ENCODE measurements at places on chromosomes 2 and 18. TPM values are rescaled to one million over a fixed set of nuclear protein-coding genes. Genes with fewer than 3 reads are reported as not detected.

ONECUT2 gene
- total RNA-seq: 0.48 TPM

SLC1A4 gene
- 1.9 TPM for total RNA-seq

SLC40A1 gene
- total RNA-seq: not detected

IGFBP5 gene
- total RNA-seq: 0.61 TPM

HOXD12 gene
- not detected for total RNA-seq

SMARCAL1 gene
- total RNA-seq: 15.6 TPM

DNA sequence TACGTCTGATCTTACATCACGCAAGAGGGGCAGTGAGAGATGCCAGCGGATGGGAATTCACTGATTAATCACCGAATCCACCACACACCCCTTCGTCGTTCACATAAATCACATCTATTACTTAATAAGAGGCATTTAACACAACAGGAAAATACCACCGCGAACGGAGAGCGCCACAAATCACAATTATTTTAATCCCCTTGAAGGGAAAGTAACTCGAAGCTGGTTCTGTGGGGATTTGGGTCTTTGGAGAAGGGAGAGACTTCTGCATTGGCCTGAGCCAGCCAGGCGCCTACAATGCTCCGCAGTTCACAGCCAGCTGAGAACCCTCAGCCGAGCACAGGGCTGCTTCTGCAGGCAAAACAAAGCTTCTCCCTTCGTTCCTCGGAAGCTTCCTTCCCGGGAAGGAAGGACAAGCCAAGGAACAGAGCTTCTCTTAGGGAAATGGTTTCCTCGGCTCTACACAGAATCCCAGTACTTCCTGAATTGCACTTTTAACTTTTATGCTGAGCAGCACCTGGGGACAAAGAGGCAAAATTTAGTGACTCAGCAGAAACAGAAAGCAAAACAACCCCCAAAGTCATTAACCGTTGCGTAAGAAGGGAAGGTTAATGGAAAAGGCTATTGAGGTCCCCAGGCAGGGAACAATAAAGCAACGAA is at the start of gene LRP1B:
TSS of gene LRP1B (minus strand) at position 7 of the 660 bp plus-strand sequence. CDS start 287 bp downstream, outside the sequence.
- H3K4me1 ChIP-seq: no peaks in the 10 kb centered on the region
- H3K27ac ChIP-seq: no peak within 1 kb of the TSS
- peak within 1 kb of the TSS; percentile 73 for H3K4me3 ChIP-seq
- H3K36me3 ChIP-seq: no peaks in the 10 kb centered on the region
- peak; percentile 53 for DNase-seq

DNA sequence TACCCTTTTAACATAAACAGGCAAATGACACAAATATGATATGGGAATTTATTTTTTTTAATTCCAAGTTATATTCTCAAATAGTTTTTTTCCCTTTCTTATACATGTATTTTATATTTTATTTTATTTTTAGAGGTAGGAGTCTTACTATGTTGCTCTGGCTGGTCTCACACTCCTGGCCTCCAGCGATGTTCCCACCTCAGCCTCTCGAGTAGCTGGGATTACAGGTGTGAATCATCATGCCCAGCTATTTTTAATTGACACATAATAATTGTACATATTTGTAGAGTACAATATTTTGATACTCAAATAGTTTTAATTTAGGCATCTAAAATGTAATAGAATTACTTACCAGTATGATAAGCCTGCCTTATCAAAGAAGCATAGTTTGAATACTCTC is 12.2 kb downstream of the BAZ2B start:
- no peak overlapping the region for H3K27ac ChIP-seq
- no peak overlapping the region for H3K4me3 ChIP-seq
- no peaks in the 10 kb centered on the region for H3K27me3 ChIP-seq
- DNase-seq: no peak

DNA sequence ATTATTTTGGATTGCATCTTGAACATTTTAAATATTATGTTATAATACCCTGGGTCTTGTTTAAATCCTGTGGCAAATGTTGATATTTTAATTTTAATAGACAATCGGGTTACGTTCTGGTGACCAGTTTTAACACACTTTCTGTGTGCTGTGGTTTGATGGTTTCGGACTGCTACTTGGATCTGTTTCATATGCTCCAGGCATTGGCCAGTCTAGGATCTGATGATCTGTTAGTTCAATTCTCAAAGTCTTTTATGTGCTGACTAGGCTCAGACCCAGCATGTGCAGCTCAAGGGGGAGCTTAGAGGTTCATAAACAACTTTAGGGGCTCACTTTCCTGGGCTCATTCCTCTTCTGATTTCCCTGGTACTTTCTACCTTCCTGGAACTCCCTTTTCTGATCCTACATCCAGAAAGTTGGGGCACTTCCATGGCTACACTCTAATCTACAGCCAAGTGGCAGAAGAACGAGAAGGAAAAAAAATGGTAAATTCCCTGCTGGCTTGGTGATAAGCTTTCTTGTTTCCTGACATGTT is 5.0 kb upstream of the ZBTB14 start:
- DNase-seq: no peak
- H3K27ac ChIP-seq: no peak overlapping the region
- no peaks in the 10 kb centered on the region for H3K27me3 ChIP-seq
- H3K4me3 ChIP-seq: no peak overlapping the region
- no peaks in the 10 kb centered on the region for H3K4me1 ChIP-seq
- H3K36me3 ChIP-seq: no peaks in the 10 kb centered on the region

GRCh38 chr2:164203131-164203530 is 418.2 kb downstream of the GRB14 start:
- no peaks in the 10 kb centered on the region for H3K27me3 ChIP-seq
- H3K27ac ChIP-seq: no peak overlapping the region
- H3K4me3 ChIP-seq: no peak overlapping the region

DNA sequence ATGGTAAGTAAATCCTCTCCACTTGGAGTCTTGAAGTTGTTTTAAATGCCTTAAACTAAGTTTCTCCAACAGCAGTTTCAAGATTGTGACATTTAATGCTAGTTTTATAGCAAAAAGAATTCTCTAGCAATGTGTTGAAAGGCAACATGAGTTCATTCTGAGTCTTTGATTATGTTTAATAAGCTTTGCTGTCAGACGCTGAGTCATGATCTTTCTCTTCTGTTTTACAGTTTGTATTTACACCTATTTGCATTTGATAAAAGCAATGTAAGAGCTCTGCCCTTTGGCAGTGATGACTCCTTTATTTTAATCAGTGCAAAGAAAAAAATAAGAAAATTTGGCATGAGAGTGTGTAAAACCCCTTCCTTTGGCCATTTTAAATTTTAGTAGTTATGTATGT is 497.7 kb downstream of the STK39 start:
- H3K27me3 ChIP-seq: no peaks in the 10 kb centered on the region
- H3K36me3 ChIP-seq: no peaks in the 10 kb centered on the region
- H3K4me3 ChIP-seq: no peak overlapping the region

DNA sequence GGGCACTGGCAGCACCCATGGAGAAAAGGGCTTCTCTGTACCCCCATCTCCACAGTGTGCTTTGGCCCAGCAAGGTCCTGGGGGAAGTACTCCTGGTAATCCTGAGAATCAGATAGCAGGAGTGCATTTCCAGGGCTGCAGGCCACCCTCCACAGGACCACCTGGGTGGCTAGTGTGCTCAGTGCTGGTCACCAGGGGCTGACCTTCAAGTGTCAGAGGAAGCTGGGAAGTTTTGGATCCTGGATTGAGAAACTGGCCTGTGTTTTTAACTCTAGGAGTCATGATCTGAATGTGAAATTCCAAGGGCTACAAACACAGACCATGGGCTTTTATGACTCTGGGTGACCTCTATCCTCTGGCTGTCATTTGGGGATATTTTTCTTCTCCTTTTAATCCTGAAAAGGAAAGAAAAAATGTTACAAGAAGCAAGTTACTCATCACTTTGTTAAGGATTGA is 9.3 kb downstream of the RHOB start:
- H3K4me1 ChIP-seq: no peaks in the 10 kb centered on the region
- DNase-seq: no peak
- H3K4me3 ChIP-seq: no peak overlapping the region
- no peaks in the 10 kb centered on the region for H3K36me3 ChIP-seq
- no peaks in the 10 kb centered on the region for H3K27me3 ChIP-seq

GRCh38 chr2:141570474-141571131 is 560.2 kb downstream of the LRP1B start:
- no peaks in the 10 kb centered on the region for H3K4me1 ChIP-seq
- H3K36me3 ChIP-seq: peaks cover 16% of the 10 kb centered on the region
- peak; percentile 41 for DNase-seq
- no peak overlapping the region for H3K27ac ChIP-seq
- H3K4me3 ChIP-seq: no peak overlapping the region

GRCh38 chr2:60891180-60891579 is 9.8 kb downstream of the REL start:
- no peak for DNase-seq
- H3K27ac ChIP-seq: no peak overlapping the region
- no peak overlapping the region for H3K4me3 ChIP-seq
- no peaks in the 10 kb centered on the region for H3K4me1 ChIP-seq
- no peaks in the 10 kb centered on the region for H3K27me3 ChIP-seq
- H3K36me3 ChIP-seq: no peaks in the 10 kb centered on the region

DNA sequence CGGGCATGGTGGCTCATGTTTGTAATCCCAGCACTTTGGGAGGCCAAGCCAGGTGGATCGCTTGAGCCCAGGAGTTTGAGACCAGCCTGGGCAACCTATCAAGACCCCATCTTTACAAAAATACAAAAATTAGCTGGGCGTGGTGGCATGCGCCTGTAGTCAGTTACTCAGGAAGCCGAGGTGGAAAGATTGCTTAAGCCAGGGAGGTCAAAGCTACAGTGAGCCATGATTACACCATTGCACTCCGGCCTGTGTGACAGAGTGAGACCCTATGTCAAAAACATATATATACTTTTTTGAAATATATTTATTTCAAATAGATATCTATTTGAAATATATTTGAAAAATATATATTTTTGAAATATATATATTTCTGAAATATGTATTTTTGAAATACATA is 10.9 kb downstream of the OSBPL1A start:
- no peaks in the 10 kb centered on the region for H3K4me1 ChIP-seq
- peaks cover 3% of the 10 kb centered on the region for H3K36me3 ChIP-seq
- no peaks in the 10 kb centered on the region for H3K27me3 ChIP-seq
- no peak overlapping the region for H3K4me3 ChIP-seq

GRCh38 chr2:231936491-231936890 is 10.3 kb upstream of the NPPC start:
- DNase-seq: no peak
- no peaks in the 10 kb centered on the region for H3K4me1 ChIP-seq
- H3K27ac ChIP-seq: no peak overlapping the region

DNA sequence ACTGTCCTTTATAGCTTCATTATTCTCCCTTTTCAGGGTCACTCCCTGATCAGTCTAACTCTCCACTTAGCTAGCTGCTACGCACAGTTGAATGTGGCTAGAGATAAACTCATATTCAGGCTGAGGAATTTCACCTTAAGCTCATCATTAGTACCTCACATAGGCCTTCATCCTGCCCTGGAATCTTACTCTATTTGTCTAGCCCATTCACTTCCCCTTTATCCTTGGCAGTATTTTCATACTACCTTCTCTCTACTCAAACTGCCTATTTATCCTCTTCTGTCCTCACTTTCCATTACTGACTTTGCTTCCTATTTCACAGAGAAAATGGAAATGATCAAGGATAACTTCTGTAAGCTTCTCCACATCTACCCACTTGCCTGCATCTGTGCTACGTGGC is 10.6 kb upstream of the DSC2 start:
- H3K4me1 ChIP-seq: no peaks in the 10 kb centered on the region
- H3K4me3 ChIP-seq: no peak overlapping the region
- H3K36me3 ChIP-seq: no peaks in the 10 kb centered on the region
- H3K27me3 ChIP-seq: no peaks in the 10 kb centered on the region
- no peak for DNase-seq

GRCh38 chr2:221997100-221997499 is 301.7 kb downstream of the PAX3 start:
- no peaks in the 10 kb centered on the region for H3K36me3 ChIP-seq
- 0 out of 2 replicates have a peak, but pooled peaks cover 4% of the 10 kb centered on the region for H3K4me1 ChIP-seq
- no peak overlapping the region for H3K4me3 ChIP-seq
- H3K27ac ChIP-seq: no peak overlapping the region
- H3K27me3 ChIP-seq: no peaks in the 10 kb centered on the region

DNA sequence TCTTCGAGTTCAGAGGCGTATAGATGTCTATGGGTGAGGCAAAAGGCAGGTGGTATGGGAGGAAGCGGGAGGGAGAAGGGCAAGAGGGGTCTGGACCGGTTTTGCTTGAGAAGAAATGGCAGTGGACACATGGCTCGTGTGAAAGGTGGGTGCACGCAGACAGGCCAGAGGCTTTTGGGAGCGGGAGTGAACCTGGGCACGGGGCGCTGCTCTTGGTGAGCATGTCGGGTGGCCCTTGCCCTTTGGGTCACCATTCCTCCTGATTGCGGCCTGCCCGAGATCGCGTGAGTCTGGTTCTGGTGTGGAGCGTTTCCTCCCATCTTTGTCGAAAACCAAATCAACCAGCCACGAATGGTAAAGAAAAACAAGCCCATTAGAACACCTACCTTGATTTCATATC is 12.6 kb downstream of the LDLRAD4 start:
- H3K4me3 ChIP-seq: no peak overlapping the region
- H3K4me1 ChIP-seq: no peaks in the 10 kb centered on the region
- DNase-seq: no peak
- no peaks in the 10 kb centered on the region for H3K36me3 ChIP-seq
